ENCODE measurements at places on chromosomes 11 and 22.

DNA sequence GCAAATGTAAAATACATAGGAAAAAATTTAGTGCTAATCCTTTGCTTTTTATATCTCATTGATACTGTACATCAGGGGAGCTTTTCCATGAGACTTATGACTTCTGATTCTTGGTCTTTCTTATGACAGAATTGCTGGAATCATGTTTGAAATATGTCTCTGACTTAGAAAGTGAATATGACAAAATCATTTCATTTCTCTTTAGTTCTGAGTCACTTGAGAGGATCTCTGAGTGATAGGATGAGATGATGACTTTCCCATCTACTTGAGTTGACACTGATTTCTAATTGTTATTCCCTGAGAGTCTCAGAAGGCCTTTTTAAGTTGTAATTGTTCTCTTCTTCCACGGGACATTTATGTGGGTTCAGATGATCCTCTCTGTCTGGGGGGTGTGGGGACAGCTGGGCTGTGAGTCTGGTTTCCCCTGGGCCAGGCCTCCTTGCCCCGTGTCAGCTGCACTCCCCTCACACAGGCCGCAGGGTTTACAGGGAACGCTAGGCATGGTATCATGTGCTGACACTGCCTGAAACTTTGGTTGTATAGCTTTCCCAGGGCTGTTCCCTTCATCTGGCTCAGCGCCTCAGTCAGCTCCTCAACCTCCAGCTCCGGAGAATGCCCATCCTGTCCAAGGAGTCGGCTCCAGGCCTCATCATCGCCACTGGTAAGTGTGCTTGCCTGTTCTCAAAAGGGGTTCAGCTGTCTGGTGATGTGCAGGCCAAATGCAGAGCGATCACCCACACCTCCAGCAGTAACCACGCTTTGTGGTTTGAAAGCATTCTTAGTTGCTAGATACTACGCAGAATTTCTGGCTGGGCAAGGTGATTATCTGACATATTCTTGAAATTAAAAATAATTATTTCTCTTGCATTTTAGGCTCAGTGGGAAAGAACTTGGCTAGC, 69.5 kb upstream of the SORL1-AS1 start:
- no peak for DNase-seq

DNA sequence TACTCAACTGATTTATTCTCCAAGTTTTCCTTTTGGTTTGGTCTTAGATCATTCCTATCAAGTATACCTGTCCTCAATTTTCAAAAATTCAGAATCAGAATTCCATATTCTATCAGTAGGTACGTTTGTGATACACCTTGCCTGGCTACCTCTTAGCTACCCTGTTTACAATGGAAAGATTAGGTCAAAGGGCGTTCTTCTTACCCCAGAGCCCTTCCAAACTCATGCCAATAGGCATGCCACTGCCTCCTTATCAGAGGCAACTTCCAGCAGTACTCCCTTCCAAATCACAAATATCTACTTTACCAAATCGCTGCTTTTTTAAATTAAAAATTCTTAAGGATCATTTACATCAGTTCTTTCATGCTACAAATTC, 1.0 kb downstream of the PATL1 start:
- no peak for DNase-seq

- no peak for DNase-seq
Observed at GRCh38 chr11:125463590-125464269, 32.3 kb downstream of the FEZ1 start.

DNA sequence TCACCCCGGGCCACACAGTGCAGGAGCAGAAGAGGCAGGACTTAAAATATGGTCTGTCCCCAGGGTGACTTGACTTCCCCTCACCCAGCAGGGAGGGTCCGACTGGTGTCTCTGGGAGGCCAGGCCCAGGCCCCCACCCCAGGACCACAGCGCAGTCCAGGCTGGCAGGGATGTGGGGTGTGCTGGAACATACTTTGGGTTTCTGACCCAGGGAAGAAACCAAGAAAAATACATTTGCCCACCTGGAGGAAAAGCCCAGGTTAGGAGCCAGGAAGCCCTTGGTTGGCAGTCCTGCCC, 5.2 kb downstream of the C1QTNF6 start:
- no peak for DNase-seq

DNA sequence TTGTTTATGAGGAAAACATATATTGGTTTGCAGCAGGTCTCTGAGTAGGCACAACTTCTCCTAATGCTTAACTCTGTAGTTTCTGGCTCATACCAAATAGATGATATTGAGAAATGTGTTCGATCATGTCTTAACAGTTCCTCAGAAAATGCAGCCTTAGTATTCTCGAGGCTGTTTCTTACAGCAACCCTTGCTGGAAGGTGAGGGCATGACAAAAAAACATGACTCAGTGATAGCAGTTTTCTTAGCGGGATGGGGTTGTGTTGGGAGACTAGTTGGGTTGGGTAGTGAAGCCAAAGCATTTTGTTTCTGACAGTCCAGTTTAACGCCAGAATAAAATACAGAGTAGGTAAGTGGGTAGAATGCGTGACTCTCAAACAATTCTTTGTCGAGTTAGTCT, 94.7 kb upstream of the PARVA start:
- DNase-seq: no peak

GRCh38 chr22:45270095-45271020, 14.4 kb upstream of the UPK3A start:
- DNase-seq: no peak

- DNase-seq: no peak
Observed at GRCh38 chr22:24315367-24315966, 44.8 kb downstream of the SPECC1L start.

- no peak for DNase-seq
Observed at GRCh38 chr11:10474551-10474950, 19.5 kb downstream of the AMPD3 start.

DNA sequence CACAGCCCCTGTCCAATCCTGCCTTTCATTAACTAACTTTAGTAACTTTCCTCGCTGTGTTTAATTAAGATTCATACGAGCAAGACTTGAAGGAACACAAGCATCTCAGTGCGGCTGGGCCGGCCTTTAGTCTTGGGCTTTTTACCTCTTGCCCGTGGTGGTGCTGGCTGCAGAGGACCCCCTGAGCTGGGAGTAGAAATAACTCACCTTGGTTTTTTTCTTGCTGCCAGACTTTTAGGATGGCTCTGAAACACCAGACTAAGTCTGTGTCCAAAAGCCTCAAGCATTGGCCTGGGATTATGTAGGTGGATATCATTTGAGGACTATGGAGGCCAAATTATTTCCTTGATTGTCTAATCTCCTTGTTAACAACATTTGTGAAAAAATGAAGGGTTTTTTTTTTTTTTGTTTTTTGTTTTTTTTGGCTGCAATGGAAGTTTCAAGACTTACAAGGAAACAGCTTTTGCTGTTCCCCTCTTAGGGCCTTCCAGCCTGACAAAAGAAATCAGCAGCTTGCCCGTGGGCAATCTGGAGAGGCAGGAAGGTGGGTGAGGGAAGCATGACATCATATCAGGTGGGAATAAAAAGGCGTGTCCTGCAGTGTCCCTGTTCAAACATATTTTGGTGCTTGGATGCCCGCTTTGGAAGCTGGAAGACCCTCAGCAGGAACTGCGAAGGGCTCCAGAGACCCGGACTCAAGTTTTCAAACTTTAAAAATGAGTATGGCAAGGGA, 44.0 kb downstream of the SMIM38 start:
- DNase-seq: no peak

DNA sequence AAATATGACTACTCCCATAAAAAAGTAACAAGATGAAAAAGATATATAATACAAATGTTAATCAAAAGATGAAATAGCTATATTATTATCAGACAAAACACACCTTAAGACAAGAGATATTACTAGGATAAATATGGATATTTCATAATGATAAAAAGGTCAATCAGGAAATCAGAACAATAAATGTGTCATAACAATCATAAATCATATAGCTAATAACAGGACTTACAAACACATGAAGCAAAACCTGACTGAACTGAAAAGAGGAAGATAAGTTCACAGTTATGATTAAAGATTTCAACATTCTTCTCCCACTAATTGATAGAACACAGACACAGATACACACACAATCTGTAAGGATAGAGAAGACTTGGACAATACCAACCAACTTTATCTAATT, 47.2 kb downstream of the EIF3M start:
- DNase-seq: no peak

DNA sequence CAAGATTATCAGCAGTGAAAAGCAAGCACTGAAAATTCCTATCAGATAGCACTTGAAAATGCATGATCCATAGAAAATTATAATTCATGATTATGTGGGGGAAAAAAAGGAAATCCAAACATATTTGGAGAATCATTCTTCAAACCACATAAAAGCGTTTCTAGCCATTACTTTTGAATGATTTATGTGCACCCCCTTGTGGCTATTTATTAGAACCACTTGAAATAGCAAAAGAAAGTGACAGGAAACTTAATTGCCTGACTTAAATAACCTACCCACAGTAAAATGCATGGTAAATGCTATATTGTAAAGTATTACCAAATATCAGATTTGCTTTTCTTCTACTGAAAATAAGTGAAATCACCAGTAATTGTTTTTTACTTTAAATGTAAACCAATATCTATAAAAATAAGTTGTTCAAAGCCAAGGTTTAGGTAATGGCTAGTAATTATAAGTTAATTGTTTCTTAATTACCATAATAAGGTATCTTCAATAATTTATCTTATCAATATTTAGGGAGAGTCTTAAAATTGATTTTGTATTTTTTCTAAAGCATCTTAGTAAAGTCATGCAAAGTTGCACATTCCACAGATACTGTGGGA, 168.5 kb downstream of the ARHGAP42 start:
- DNase-seq: no peak

DNA sequence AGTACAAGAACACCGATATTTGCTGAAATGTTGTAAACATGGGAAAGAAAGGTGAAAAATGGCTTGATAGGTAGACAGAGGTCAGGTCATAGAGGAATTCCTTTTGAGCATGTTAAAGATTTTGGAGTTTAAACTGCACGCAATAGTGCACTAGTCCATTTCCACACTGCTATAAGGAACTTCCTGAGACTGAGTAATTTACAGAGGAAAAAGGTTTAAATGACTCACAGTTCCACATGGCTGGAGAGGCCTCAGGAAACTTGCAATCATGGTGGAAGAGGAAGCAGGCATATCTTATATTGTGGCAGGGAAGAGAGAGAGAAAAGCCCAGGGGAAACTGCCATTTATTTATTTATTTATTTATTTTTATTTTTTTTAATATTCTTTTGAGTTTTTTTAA, 5.0 kb downstream of the OR10A5 start:
- DNase-seq: no peak

DNA sequence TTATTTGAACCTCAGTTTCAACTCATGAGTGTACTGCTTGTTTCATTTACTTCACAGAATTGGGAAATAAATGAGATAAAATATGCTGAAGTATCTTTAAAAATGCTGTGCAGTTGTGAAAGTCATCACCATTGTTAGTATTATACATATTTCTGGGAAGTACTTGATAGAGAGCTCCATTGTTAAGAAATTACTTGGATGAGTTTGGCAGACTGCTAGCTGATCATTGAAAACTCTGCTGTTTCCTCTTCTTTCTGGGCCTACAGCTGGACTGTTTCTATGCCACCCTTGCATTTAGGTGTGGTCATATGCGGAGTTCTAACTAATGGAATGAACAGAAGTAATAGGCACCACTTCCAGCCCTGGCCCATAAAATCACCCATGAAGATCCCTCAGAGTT, 10.0 kb downstream of the SIK2 start:
- no peak for DNase-seq

- DNase-seq: no peak
Observed at GRCh38 chr11:34750692-34751405, 130.0 kb downstream of the EHF start.

DNA sequence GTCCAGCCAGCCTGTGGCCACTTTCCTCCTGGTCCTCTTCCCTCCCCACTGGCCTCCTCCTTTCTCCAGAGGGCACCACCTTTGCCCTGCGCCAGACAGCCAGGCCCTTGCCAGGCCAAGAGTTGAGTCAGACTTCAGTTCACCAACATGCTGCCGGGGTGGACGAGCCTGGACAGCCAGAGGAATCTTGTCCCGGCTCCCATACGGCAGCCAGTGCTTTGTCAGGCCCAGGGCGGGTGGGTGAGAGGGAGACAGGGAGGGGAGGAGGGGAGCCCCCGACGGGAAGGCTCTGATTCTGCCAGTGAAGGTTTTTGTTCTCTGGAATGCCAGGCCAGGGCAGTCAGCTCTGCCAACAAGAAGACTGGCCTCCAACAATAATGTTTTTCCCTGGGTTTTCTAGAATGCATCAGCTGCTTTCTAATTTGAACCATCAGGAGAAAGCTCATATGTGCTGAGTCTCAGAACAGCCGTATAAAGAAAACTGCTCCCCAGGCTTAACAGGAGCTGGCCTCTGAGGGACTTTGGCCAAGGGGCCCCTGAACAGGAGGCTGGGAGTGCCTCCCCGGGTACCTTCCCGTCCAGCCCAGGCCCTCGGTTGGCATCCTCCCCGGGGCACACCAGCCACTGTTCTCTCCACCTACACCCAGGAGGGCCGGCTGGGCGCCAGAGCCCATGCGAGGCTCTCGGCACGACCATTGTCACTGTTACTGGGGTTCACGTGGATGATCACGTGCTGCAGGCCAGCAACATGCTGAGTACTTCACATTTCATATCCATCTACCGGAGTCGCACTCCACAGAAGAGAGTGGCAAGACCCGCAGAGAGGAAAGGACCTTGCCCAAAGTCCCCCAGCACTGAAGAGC, 28.6 kb downstream of the LIF start:
- no peak for DNase-seq

DNA sequence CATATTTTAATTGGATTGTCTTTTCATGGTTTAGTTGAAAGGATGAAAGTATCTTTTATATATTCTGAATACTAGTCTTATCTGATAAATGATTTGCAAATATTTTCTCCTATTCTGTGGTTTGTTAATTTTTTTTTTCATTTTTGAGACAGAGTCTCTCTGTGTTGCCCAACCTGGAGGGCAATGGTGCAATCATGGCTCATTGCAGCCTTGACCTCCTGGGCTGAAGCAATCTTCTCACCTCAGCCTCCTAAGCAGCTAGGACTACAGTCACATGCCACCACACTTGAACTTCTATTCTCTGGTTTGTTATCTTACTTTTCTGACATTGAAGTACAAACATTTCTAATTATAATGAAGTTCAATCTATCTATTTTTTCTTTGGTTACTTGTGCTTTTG, 30.0 kb upstream of the FAR1 start:
- DNase-seq: no peak
